ENCODE measurements at places on chromosomes 4 and X.

DNA sequence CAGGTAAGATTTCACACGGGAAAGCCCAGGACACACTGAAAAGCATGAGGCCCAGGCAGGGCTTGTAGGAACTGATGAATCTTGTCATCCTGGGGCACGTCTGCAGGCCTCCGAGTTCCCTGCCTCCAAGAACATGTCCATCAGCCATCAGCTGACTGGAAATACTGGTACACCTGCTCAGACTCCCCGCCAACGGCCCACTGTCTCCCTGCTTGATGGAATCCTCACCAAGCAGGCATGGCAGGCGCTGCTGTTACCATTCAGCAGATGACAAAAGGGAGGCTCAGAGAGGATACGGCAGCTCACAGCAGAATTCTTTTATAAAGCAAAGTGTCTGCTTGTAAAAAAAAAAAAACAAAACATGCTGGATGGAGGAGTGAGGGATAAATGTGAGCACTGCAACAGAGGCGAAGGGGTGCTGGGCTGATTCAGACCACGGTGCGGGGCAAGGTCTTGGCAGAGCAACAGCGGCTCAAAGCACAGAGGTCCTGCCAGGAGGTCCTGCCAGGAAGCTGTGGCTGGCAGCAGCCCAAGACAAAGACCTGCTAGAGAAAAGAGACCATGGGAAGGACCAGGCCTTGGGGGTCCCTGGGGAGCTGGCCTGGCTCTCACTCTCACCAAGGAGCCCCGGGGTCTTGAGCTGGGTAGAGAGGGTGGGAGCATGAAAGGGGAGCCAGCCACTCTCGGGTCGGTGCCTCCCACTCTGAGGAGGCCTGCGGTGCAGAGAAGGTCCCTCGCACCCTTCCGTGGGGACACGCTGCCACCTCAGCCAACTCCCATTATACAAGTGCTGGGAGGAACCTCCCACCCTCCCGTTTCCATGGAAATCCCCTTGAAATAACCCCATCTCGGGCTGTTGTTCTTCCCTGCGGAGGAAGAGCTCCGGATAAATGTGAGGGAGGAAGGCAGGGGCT lies 25.6 kb downstream of the PPP2R2C start:
- DNase-seq: no peak

DNA sequence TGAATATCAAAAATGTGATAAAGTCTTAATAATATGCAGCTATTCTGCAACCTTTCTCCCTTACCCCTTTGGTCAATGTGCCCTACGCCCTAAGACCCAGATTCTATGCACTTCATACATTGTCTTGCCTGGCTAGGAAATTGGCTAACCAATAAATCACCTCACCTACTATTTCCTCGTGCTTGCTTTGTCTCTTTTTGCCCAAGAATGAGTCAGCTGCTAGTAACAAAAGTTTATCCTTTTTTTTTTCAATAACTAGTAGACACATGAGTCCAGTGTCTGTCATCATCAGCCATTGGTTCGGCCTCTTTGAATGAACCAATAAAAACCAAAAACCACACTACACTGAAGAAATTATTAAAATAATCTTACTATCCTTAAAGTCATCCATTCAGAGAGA lies 387.1 kb downstream of the PPP3CA start:
- DNase-seq: no peak

GRCh38 chr4:170007113-170007512 lies 19.1 kb downstream of the MFAP3L start:
- DNase-seq: no peak

DNA sequence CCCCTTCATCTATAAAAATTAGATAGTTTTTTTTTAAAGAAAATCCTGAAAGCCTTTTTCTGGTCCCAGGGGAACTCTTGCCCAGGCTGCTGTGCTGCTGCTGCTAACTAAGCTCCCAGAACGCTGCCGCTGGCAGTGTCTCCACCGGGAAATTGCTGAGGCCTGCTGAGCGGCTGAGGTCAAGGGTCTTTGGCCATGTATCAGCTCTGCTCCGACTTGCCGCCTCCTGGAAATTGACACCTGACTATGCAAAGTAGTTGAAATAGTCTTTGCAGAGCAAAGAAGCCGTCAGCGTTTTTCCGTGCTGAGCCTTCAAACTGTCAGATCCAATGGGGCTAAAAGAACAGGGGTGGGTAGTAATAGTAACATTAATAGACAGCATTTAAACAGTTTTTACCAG lies 839 bp downstream of the QDPR start:
- DNase-seq: no peak

- no peak for DNase-seq
Observed at GRCh38 chrX:134883137-134883700, 107.6 kb upstream of the SMIM10 start.

GRCh38 chr4:14302021-14302420 lies 674.5 kb upstream of the BOD1L1 start:
- no peak for DNase-seq

DNA sequence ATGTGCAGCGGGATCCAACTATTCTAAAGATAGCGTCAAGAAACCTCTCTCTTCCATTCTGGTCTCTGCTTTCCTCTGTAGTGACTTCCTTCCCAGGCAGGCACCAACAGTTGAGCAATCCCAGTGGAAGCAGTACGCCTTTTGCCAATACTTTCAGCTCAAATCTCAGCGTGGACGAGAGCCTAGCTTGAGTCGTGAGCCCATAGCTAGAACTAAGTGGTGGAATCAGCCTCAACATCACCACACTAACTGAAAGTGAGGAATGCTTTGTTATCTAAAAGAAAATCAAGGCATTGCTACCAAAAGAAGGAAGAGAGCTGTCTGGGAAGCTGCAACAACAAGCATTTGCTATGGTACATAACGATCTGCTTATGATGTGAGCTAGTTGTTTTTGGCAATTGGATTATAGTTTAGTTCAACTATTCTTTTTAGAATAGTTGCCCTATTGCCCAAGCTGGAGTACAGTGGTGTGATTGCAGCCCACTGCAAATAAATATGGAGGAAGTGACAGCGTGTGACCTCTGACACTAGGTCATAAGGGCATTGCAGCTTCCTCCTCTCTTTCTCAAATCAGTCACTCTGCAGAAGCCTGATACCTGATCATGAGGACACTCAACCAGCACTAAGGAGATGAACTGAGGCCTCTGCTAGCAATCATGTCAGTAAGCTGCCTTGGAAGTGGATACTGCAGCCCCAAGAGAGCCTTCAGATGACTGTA lies 24.7 kb upstream of the FRYL start:
- no peak for DNase-seq

GRCh38 chrX:66915893-66916292 lies 277.0 kb upstream of the EDA2R start:
- DNase-seq: no peak

DNA sequence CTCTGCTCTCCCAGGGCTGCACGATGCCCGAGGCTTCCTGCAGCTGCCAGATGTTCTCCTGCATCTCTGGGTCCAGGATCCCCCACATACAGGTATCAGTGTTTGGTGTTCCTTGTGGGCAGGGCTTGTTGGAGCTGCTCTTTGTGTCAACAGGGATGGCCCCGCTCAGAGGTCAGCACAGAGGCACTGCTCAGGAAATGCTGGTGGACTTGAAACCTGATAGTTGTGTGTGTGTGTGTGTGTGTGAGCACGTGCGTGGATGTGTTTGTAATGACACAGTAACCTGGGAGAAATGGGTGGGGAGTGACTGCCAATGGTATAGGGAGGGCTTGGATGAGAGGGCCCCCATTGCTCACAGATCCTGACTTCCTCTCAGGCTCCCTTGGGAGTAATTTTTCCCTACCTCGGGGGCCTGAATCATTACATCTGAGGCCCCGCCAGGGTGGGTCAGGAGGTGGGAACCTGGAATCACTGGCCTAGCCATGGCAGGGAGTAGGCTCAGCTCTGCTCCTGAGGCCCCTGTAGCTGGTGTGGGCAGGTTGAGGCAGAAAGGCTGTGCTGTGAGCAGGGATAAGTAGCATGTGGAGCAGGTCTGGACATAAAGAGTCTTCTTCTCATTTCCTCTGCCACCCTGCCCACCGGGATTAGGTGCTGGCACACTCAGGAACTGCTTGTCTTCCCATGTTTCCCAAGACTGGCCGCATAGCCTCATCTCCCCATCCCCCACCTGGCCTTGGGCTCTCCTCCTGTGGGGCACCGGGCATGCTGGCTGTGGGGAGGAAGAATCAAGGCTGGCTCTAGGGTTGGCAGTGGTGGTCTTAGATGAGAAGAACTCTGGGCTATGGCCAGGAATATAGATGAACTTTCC lies 2.5 kb upstream of the EFNB1 start:
- no peak for DNase-seq

- no peak for DNase-seq
Observed at GRCh38 chr4:10524196-10524833, 67.1 kb upstream of the ZNF518B start.

DNA sequence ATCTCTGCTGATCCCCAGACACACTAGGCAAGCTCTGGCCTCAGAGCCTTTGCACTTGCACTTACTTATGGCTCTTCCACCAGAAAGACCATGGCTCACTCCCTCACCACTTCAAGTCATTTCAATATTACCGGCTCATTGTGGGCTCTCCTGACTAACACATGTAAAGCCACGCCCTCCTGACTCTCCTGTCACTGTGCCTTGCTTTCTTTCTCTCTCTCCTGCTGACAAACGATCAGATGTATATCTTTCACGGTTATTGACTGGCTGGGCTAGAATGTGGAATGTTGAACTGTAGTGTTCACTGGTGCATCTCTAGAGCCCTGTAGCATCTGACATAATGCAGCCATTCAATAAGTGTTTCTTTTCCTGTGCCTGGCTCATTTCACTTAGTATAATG lies 425.1 kb downstream of the RAB28 start:
- DNase-seq: no peak

GRCh38 chrX:39592776-39593175 lies 505.0 kb downstream of the BCOR start:
- no peak for DNase-seq
